GM04503 (cell line): ENCODE measurements at places on chromosomes 5 and 9.
A peak's percentile ranks its signal among the peaks of the same experiment; 100 is the strongest.

- no peak for DNase-seq
These were observed 587.3 kb downstream of the SEMA5A start for GRCh38 chr5:8958602-8959001.

- DNase-seq: no peak
These were observed 18.4 kb upstream of the TTC1 start for GRCh38 chr5:159990506-159990905.

DNA sequence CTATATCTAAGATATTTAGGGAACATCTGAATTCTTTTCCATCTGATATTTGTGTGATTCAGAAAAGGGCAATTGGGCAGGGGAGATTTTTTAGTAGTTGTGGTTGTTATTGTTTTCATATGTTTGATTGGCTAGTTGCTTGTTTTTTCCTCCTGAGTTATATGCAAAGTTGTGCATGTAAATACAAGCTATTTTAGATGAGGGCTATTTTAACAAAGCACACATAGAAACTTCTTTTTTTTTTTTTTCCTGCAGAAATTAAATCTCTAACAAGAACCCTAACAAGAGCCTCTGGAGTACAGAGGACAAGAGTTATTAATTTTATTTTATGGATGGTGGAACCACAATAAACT is 559.1 kb downstream of the CETN3 start:
- no peak for DNase-seq

DNA sequence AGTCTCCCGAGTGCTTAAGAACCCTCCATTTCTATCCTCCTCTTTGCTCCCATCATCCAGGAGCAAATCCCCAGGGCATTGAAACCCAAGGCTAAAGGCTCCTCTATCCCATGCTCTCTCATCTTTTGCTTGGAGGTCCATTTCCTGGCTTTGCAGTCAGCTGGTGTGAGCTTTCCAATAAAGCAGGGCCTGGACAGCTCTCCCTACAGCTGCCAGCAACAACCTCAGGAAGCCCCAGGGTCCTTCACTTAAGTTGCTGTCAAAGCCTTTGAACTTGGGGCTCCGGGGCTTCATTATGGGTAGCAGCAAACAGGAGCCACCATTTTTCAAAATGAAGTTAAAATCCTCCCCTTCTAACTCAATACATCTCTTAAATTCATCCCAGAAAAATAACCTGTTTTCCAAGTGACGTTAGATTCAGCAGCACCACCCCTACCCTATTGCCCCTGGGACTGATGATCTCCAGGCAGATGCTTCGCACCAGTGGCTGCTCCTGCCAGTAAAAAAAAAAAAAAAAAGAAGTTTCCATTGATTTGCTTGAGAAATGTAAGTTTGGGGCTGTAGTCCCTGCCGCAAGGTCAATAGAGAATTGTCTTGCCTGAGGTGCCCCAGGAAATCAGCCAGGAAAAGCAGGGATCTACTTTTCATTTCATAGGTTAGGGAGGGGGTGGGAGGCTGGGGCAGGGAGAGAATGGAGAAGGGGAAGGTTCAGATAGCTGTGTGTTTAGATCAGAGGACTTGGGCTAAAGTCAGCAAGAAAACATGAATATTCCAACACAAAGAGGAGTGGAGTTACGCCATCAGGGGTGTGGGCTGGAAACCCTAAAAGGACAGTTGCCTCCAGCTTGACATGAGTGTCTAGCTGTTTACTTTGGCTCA is 83.8 kb upstream of the IL6ST start:
- DNase-seq: no peak

DNA sequence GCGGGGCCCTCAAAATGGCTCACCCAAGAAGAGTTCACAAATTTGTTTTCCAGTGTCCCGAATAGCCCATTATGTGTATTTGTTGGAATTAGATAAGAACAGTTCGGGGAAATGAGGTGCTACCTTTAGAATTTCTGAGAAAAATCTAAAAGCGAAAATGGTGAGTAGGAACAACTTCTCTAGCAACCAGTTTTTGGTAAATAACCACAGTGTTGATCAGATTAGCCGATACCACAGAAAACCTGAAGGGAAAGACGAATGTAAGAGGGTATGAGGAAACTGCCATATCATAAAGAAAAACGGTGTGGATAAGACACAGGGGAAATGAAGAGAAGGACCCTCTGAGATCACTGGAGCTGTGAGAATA is 31.0 kb downstream of the ADAM19 start:
- DNase-seq: no peak

GRCh38 chr9:109317979-109318741 is 2.7 kb downstream of the EPB41L4B start:
- DNase-seq: no peak

GRCh38 chr9:131024978-131025868 is 16.2 kb downstream of the LAMC3 start:
- no peak for DNase-seq

DNA sequence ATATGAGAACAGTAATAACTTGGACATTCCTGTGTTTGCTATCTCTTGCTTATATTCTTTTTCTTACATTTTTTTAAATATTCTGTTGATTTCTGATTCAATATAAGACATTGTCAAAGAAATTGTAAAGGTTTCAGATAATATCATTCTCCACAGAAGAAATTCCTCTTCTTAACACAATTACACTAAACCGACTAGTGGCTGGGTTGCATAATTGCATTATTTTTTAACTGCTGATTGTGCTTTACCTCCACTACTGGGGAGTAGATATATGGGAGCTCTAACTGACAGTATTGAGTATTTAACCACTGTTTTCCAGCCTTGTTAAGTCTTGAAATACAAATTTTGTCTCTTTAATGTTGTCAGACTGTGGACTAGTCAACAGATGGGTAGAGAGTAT is 723.8 kb upstream of the EDIL3 start:
- DNase-seq: no peak

- no peak for DNase-seq
These were observed 20.6 kb downstream of the FAM78A start for GRCh38 chr9:131255676-131256197.

DNA sequence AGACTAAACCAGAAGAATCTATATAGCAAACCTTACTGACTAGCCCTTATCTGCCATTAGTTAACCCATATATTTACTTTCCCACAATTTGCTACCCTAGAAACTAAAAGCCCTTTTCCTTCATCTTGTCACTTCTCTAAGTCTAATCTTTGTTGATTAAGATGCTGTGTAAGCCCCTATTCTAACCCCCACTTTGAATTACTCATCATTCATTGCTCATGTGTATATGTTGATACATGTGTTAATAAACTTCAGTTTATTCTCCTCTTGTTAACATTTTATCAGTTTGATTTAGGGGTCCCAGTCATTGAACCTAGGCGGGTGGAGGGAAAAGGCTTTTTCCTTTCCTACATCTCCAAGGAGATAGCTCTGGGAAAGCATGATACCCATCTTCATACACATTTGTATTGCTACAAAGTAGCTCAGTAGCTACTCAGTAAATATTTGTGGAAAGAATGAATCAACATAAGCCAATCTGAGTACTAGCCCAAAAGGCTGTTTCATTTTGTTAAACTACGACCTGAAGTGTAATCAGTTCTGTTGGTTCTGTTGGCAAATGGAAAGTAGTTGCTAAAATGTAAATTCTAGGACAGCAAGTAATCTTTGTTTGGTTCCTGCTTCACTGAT is 35.1 kb upstream of the NDFIP1 start:
- DNase-seq: no peak

GRCh38 chr9:69195668-69196067 is 21.6 kb downstream of the TJP2 start:
- DNase-seq: no peak

GRCh38 chr5:172688349-172689217 is 47.5 kb downstream of the NEURL1B start:
- no peak for DNase-seq

GRCh38 chr5:110109667-110110066 is 419.9 kb downstream of the MAN2A1 start:
- DNase-seq: no peak

GRCh38 chr5:2883771-2884170 is 132.3 kb upstream of the IRX2 start:
- DNase-seq: no peak

GRCh38 chr5:157923765-157924164 is 64.8 kb upstream of the CLINT1 start:
- DNase-seq: no peak

GRCh38 chr5:169694091-169694625 is 57.1 kb downstream of the DOCK2 start:
- no peak for DNase-seq

- DNase-seq: no peak
These were observed 132.6 kb upstream of the IRX4 start for GRCh38 chr5:2015124-2015848.

DNA sequence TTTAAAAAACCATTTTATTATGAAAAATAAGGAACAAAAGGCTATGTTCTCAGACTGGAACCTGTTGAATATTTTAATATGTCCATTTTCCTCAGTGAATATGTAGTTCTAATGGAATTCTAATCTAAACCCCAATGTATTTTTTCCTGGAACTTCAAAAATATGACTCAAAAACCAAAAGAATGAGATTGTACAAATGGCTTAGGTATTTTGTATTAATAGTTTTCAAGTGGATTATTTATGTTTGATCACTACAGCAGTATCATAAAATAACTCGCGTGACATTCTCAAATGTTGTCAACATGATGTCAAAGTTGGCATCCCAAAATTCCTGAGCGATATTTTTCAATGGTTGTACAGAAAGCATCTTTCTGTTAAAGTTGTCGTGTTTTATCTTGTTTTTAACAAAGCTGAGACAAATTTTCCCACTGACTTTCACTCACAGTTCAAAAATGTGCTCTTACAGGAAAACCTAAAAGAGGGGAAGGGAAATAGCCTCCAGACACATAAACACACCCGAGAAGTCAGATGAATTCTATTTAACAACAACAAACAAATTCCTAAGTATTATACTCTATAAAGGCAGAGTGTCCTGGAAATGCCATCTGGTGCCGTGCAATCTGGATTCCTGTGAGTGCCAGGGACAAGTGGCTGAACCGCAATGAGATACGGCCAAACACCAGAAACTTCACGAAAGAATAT is 68.1 kb upstream of the TAS2R1 start:
- DNase-seq: peak; percentile 80

GRCh38 chr9:94144394-94144793 is 60.1 kb downstream of the PTPDC1 start:
- DNase-seq: no peak

GRCh38 chr5:140182075-140182711 is 7.2 kb downstream of the CYSTM1 start:
- no peak for DNase-seq

GRCh38 chr5:68227532-68228160 is 12.1 kb downstream of the PIK3R1 start:
- no peak for DNase-seq

DNA sequence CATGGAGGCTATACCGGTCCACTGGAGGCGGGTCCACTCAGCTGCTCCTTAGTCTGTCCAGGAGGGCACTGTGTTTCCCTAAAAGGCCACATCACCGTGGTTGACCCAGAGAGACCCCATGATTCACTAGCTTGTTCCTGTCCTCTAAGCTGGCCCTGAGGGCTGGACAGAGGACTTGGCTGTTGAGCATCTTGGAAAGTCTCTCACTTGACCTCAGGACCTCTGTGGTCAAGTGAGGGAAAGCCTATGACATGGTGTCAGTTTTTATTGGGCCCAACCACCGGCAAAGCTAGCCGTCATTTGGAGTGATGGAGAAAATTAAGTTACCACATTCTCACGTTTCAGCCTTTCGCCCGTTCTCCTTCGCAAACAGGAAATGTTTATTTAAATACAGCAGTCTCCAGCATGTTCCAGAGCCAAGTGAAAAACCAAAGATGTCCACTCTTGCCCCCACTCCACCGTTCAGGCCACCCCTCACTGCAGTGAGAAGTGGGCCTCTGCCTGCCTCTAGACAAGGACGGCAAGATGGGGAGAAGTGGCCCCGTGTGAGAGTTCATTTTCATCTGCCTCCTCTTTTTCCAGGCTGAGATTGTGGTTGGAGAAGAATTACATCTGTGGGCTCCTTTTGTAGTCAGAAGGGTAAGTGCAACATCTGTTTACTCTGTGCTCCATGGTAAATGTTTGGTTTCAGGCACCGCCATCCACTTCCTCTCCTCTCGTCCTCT is 4.4 kb downstream of the SLIT3 start:
- peak; percentile 92 for DNase-seq

DNA sequence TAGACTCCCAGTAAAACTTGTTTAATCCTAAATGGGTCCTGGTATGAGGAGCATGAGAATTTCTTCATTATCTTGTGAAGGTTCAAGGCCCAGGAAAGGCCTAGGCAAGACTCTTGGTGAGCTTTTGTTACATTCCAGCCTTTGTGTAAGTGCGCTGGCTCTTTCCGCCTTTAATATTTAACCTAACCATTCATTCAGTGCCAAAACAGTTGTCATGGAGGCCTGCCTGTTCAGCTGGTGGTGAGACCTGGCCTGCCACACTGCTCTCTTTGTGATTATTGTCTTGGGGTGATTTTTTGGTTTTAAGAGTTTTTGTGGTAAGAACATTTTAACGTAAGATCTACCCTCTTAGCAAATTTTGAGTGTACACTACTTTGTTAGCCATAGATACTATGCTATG is 127.5 kb upstream of the WWC1 start:
- DNase-seq: no peak

GRCh38 chr5:1141834-1142233 is 30.0 kb upstream of the SLC12A7 start:
- DNase-seq: no peak

DNA sequence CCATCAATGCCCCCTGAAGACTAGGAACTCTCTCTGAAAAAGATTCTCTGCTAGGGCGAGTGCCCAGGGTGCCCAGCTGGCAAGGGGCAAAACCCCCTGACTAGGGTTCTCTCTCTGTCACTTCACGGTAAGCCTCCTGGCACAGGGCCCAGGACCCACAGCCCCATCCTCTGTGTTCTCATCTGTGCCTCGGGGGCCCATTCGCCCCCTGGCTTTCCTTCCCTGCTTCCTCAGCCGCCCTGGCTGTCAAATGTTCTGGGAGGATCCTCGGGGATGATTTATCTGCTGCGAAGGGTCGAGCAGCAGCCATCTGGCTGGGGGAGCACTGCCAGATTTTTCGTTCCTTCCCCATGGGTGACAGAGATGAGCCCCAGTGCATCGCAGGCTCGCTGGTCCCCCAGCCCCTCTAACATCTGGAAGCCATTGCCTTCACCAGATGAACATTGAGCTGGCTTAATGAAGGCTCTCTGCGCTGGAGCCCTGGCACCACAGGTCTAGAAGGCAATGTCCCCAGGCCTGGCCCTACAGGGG is 24.2 kb downstream of the HMCN2 start:
- DNase-seq: no peak

- no peak for DNase-seq
These were observed 511 bp downstream of the SEMA5A start for GRCh38 chr5:9545136-9545991.

DNA sequence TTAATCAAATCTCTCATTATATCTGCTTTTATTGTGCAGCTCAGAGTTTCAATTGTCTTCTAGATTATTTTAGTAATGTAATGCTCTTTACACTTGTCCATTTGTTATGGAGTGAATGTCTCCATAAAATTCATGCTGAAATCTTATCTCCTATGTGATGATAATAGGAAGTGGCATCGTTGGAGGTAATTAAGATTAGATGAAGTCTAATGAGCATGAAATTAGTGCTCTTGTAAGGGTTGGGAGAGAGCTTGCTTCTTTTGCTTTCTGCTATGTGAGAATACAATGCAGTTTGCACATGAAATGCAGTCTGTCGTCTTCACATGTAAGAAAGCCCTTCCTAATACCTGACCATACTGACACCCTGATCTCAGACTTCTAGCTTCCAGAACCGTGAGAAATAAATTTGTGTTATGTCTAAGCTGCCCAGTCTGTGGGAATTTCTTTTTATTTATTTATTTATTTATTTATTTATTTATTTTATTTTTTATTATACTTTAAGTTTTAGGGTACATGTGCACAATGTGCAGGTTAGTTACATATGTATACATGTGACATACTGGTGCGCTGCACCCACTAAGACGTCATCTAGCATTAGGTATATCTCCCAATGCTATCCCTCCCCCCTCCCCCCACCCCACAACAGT is 1399.2 kb upstream of the CDH6 start:
- DNase-seq: no peak

GRCh38 chr9:18438300-18438925 is 35.5 kb upstream of the ADAMTSL1 start:
- no peak for DNase-seq
